ENCODE measurements at places on chromosomes 7 and 10. TPM values are rescaled to one million over a fixed set of nuclear protein-coding genes. Genes with fewer than 3 reads are reported as not detected.
A peak's percentile ranks its signal among the peaks of the same experiment; 100 is the strongest.

GRCh38 chr7:150357270-150357669 is 11.4 kb upstream of the REPIN1 start:
- DNase-seq = no peak
- no peak overlapping the region for H3K4me3 ChIP-seq
- peaks cover 14% of the 10 kb centered on the region for H3K4me1 ChIP-seq
- no peaks in the 10 kb centered on the region for H3K36me3 ChIP-seq
- H3K27me3 ChIP-seq = no peaks in the 10 kb centered on the region
- H3K27ac ChIP-seq = no peak overlapping the region

Gene COL17A1
- total RNA-seq = 3.6 TPM

- H3K36me3 ChIP-seq = no peaks in the 10 kb centered on the region
- H3K4me1 ChIP-seq = no peaks in the 10 kb centered on the region
- no peak overlapping the region for H3K4me3 ChIP-seq
- no peak overlapping the region for H3K27ac ChIP-seq
Measured at GRCh38 chr10:131858583-131859340, 42.0 kb upstream of the PPP2R2D start.

DNA sequence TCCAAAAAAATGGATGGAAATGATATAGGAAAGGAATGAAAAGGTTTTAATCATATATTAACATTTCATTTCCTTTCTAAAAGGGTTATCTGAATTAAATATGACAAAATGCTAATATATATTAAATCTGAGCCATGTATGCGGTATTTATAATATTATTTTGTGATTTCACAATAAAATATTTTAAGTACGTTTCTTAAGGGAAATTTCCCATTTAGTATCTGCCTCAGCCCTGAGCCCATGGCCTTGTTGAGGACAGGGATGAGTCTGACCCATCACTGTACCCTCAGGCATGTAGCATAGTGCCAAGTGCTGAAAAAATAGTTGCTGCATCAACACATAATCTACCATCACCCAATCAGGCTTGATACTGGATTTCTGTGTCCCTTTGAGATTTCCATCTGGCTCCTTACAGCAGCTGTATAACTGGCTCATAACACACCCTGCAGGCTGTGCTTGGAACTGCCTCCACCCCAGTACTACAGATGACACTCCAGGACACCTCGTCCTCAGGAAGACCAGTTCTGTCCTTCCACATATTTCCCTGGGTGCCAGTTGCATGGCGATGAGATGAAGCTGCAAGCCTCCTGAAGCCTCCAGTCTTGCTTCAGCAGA is 59.4 kb upstream of the ASAH2 start:
- H3K4me1 ChIP-seq = no peaks in the 10 kb centered on the region
- no peak overlapping the region for H3K27ac ChIP-seq
- no peaks in the 10 kb centered on the region for H3K27me3 ChIP-seq
- no peak overlapping the region for H3K4me3 ChIP-seq
- DNase-seq = no peak

DNA sequence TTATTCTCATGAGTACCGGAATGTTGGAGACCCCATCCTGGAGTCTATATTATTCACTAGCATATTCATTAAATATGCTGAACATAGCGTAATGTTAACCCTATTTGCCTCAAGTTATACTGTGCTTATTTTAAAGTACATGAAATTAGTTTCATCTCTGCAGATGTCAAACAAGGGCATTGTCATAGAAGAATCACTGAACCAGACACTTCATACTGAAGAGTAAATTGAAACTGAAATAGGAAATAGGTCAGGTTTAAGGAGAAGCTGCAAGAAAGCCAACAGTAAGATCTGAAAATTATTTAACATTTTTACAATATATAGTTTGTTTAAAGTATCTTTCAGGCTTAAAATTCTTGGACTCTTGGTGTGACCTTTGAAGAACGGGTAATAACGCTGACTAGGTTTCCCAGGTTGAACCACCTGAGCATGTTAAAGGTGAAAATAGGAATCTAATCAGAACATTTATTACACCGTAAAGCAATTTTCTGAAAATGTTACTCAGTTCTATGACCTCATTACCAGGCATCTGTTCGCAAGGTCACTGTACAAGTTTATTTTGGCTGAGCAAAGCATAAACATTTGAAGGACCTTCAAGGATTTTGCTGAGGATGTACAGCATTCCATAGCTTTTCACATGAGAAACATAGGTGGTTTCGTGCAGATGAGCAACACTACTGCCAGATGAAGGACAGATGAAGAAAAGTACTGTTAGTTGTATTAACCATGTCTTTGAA is 82.7 kb downstream of the REEP3 start:
- H3K27ac ChIP-seq = no peak overlapping the region
- no peaks in the 10 kb centered on the region for H3K27me3 ChIP-seq
- H3K4me1 ChIP-seq = no peaks in the 10 kb centered on the region
- peaks cover 23% of the 10 kb centered on the region for H3K36me3 ChIP-seq
- no peak for DNase-seq
- no peak overlapping the region for H3K4me3 ChIP-seq

DNA sequence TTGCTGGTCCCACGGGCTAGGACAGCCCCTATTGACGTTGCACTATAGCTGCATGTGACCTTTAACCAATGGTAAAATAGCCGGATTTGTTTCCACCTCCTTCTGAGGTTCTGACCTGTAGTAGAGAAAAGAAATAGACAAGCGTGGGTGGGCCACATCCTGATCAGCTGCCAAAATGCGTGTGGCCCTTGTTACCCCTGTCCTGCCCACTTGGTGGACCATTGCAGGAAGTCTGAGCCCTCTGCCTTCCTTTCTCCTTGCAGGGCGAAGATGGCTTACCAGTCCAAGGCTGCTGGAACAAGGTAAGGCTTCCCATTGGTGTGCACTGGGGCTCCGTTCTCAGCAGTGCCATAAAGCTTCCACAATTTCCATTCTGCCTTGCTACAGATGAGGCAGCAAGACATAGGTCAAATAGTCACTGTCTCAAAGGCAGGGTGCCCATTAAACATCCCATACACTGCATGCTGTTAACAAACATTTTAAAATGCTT is 95.9 kb upstream of the MACROH2A2 start:
- peaks cover 13% of the 10 kb centered on the region for H3K4me1 ChIP-seq
- H3K36me3 ChIP-seq = no peaks in the 10 kb centered on the region
- no peak overlapping the region for H3K27ac ChIP-seq
- H3K27me3 ChIP-seq = no peaks in the 10 kb centered on the region
- H3K4me3 ChIP-seq = no peak overlapping the region

- H3K4me1 ChIP-seq = no peaks in the 10 kb centered on the region
- no peak overlapping the region for H3K4me3 ChIP-seq
- no peak for DNase-seq
- peaks cover 34% of the 10 kb centered on the region for H3K36me3 ChIP-seq
- no peak overlapping the region for H3K27ac ChIP-seq
Measured at GRCh38 chr10:121007264-121007663, 156.1 kb downstream of the WDR11 start.

GRCh38 chr10:34816501-34817002 is 1.5 kb upstream of the PARD3 start:
- H3K4me3 ChIP-seq = peak overlapping the region; percentile 87
- peaks cover 32% of the 10 kb centered on the region for H3K4me1 ChIP-seq
- DNase-seq = no peak
- peak overlapping the region; percentile 93 for H3K27ac ChIP-seq
- H3K27me3 ChIP-seq = peaks cover 7% of the 10 kb centered on the region

Gene NPFFR1
- total RNA-seq = 0.14 TPM

GRCh38 chr10:45672181-45673073 is at the start of gene ZFAND4:
Gene ZFAND4 (minus strand): TSS chr10:45672772. CDS start chr10:45663725, 9,047 bp downstream.
- H3K4me1 ChIP-seq = peaks cover 11% of the 10 kb centered on the region
- peak; percentile 88 for DNase-seq
- H3K4me3 ChIP-seq = peak within 1 kb of the TSS; percentile 77
- H3K36me3 ChIP-seq = no peaks in the 10 kb centered on the region
- H3K27me3 ChIP-seq = peaks cover 3% of the 10 kb centered on the region

DNA sequence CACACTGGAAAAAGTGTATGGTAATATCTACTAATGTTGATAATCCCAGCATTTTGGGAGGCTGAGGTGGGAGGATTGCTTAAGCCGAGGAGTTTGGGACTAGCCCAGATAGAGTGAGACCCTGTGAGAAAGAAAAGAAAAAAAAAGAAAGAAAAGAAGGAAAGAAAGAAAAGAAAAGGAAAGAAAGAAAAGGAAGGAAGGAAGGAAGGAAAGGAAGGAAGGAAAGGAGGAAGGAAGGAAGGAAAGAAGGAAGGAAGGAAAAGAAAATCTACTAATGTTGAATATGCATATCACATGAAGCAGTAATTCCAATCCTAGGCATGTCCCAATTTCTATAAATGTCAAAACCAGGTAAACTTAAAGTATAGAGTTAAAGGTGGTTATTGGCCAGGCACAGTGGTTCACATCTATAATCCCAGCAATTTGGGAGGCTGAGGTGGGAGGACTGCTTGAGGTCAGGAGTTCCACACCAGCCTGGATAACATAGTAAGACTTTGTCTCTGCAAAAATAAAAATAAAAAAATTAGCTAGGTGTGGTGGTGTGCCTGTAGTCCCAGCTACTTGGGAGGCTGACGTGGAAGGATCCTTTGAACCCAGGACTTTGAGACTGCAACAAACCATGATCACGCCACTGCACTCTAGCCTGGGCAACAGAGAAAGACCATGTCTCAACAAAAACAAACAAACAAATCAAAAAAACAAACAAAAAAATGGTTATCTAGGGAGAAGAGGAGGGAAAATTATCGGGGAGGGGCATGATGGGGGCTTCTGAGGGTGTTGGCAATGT is 5.2 kb upstream of the KAZALD1 start:
- H3K27ac ChIP-seq = no peak overlapping the region
- H3K4me1 ChIP-seq = peaks cover 10% of the 10 kb centered on the region
- no peak for DNase-seq
- H3K36me3 ChIP-seq = no peaks in the 10 kb centered on the region
- peaks cover 5% of the 10 kb centered on the region for H3K27me3 ChIP-seq
- H3K4me3 ChIP-seq = no peak overlapping the region

Gene STEAP2
- 2.9 TPM for total RNA-seq

DNA sequence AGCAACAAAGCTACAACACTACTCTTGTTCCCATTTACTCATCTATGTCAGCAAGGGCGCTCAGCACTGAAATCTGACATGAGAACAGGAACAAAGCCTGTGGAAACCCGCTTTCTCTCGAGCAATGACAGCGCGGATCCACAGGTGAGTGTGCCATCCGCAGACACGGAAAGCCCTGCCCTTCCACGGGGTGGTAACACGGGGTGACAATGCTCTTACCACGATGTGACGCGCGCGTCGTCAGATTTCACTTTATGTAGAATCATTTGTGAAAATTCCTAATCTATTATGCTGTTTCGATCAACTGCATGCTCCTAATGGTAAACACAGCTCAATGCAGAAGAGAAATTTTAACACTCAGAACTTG is 34.4 kb downstream of the ZFAND2A start:
- no peaks in the 10 kb centered on the region for H3K4me1 ChIP-seq
- DNase-seq = no peak
- H3K27me3 ChIP-seq = no peaks in the 10 kb centered on the region
- H3K27ac ChIP-seq = no peak overlapping the region
- H3K36me3 ChIP-seq = peaks cover 15% of the 10 kb centered on the region

Gene HNRNPF
- total RNA-seq = 163 TPM

Gene AKR1C4
- not detected for total RNA-seq

DNA sequence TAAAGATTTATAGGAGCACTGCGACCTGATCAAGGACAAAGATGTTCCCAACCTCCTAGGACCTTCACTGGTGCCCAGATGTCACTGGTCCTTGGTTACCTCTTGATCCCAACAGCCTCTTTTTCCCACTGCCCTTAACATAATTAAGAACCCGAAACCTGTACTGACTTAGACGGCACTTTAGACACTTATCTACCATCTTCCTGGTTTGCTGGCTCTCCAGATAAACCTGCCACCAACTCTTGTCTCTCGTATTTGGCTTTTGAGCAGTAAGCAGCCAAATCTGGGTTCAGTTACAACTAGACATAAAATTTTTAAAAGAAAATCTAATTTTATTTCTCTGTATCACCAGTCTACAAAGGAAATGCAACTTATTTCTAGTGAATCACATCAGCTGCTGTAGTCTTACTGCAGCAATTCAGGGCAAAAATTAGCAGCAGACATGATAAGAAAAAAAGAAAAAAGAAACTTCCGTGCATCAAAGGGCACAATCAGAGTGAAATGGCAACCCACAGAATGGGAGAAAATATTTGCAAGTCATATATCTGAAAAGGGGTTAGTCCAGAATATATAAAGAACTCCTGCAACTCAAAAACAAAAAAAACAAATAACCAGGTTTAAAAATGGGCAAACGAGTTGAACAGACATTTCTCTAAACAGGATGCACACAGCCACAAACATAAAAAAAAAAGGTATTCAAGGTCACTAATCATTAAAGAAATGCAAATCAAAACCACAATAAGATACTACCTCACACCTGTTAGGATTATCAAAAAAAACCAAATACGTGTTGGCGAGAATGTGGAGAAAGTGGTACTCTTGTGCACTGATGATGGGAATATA is 9.4 kb downstream of the ASB13 start:
- H3K4me1 ChIP-seq = peaks cover 6% of the 10 kb centered on the region
- DNase-seq = no peak
- no peaks in the 10 kb centered on the region for H3K27me3 ChIP-seq

DNA sequence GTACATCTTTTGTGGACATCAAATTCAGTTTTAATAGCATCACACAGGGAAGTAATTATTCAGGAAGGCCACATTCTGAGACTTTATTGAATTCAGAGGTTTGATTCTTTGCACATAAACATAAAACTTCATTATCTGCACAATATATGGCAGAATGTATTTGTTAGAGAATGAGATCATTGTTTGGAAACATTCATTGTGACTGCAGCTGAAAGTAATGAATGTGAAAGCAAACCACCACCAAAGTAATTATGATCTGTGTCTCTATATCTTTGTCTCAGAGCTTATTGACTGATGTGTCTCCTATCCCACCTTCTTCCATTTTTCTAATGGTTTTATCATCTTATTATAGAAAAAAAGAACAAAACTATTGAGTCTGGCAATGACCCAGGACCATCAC is 340.9 kb upstream of the PCDH15 start:
- no peak for DNase-seq
- no peak overlapping the region for H3K27ac ChIP-seq
- H3K4me1 ChIP-seq = no peaks in the 10 kb centered on the region
- H3K36me3 ChIP-seq = peaks cover 2% of the 10 kb centered on the region
- H3K4me3 ChIP-seq = no peak overlapping the region

Gene CBLL1
- 25.3 TPM for total RNA-seq

GRCh38 chr10:131219955-131220489 is 91.5 kb downstream of the TCERG1L start:
- H3K27me3 ChIP-seq = peaks cover 6% of the 10 kb centered on the region
- H3K4me1 ChIP-seq = no peaks in the 10 kb centered on the region
- DNase-seq = no peak
- no peaks in the 10 kb centered on the region for H3K36me3 ChIP-seq

DNA sequence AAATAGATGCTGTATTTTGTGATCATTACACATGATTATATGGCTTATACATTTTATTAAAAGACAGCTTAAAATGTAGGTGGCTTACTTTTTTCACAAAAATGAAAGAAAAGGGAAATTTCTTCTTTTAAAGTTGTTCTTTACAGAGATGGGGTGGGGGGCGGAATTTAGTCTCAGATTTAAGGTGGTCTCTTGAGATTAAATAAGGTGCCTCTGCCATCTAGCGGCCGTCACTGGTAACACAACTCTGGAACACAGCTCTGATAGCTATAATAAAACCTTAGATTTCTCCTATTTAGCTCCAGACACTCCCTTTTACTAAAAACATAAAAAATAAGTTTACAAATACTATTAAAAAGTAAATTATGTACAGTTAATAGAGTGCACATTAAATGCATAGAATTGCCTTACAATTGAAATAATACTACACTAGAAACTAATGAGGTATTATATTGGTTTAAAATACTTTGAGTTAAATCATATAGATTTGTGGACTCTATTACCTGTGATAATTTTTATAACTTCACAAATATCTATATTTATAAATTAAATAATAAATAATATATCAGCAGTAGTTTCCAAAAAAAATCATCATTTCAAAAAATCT is 210.9 kb downstream of the DGKB start:
- H3K4me1 ChIP-seq = peaks cover 21% of the 10 kb centered on the region
- H3K36me3 ChIP-seq = no peaks in the 10 kb centered on the region
- DNase-seq = no peak
- H3K27me3 ChIP-seq = peaks cover 2% of the 10 kb centered on the region
- H3K4me3 ChIP-seq = no peak overlapping the region

Gene TUBAL3
- total RNA-seq = 0.22 TPM

Measured in mesothelial cell of epicardium (in vitro differentiated cells).